ENCODE measurements at places on chromosomes 11 and 22. TPM values are rescaled to one million over a fixed set of nuclear protein-coding genes. Genes with fewer than 3 reads are reported as not detected.
A peak's percentile ranks its signal among the peaks of the same experiment; 100 is the strongest.

The YPEL4 gene
- 0.13 TPM for total RNA-seq

The CCDC87 gene
- total RNA-seq: 0.88 TPM

GRCh38 chr11:15107730-15108515, 6.8 kb upstream of the INSC start:
- DNase-seq: no peak

GRCh38 chr11:33906484-33907186, 14.8 kb upstream of the LMO2 start:
- DNase-seq: no peak

GRCh38 chr11:120224361-120224760, 13.5 kb downstream of the OAF start:
- DNase-seq: no peak

The SLC22A8 gene
- not detected for total RNA-seq

- no peak for DNase-seq
Observed at GRCh38 chr11:66720899-66721470, 8.0 kb downstream of the SPTBN2 start.

The BDNF gene
- 2.7 TPM for total RNA-seq

DNA sequence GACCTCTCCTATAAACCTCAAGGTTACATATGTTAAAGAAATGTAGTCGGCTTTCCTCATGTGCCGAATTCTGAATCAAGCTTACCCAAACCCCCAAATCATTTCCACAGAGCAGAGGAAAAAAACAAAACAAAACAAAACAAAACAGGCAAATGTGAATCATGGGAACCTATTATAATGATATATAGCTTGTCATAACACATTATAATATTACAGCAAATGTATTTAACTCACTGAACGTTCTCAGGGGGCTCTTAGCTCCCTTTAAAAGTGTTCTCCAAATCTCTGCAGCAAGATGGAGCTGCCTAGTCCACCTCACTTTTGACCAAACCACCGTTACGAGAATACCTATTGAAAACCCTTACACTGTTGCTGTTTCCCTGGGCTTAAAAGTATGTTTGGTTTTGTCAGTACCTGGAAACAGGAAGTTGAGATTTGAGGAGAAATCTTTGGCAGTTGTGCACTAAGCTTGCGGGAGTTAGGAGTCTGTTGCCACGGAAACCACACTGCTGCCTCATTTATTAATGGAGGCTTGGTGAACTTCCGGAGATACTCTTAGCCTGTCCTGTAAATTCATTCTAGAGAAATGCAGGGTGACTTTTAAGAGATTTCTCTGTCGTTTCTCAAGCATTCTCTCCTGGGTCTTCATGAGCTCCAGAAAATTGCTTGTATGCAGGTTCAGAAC, 167.0 kb upstream of the RASSF10 start:
- no peak for DNase-seq

DNA sequence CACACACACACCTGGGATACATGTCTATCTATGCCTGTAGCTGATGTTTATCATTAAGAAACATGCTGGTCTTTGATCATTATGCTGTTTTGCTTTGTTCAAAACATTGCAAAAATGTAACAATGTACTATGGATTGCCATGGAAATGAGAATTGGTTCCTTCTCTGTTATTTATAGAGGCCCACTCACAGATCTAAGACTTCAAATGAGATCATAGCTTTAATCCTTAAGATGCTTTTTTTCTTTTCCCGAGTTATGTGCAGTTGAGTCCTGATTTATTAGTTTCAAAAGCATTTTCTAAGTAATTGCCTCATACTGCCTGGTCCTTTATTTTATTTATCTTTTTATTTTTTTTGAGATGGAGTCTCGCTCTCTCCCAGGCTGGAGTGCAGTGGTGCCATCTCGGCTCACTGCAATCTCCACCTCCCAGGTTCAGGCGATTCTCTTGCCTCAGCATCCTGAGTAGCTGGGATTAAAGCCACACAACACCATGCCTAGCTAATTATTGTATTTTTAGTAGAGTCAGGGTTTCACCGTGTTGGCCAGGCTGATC, 131.4 kb downstream of the LUZP2 start:
- DNase-seq: no peak

The TRIM49B gene
- total RNA-seq: not detected

- no peak for DNase-seq
Observed at GRCh38 chr11:91209306-91209705, 986.5 kb upstream of the CHORDC1 start.

GRCh38 chr11:35515224-35515623, 10.2 kb downstream of the PAMR1 start:
- DNase-seq: no peak

The MMP13 gene
- total RNA-seq: not detected

The GP1BB gene
- total RNA-seq: 2.4 TPM

DNA sequence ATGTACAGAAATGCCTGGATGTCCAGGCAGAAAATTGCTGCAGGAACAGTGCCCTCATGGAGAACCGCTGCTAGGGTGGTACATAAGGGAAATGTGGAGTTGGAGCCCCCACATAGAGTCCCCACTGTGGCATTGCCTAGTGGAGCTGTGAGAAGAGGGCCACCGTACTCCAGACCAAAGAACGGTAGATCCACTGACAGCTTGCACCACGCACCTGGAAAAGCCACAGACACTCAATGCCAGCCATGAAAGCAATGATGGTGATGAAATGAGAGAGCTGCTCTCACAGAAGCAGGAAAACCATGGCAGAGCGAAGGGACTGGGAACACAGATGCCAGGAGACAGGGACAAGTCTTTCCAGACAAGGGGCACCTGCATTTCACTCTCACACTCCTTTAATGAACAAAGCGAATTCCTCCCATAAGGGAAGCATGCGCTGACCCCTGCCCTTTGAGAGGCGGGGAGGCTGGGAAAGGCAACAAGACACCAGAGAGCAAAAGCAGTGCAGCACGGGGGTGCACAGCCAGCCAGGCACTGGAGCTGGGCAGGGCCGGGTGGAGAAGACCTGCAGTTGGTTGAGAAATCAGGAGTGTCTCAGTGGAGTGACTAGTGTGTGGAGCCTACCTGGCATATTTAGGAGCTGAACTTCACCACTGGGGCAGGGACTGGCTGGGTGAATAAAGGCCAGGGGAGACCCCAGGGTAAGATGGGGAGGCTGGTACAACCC, 1025.2 kb downstream of the TBC1D22A start:
- DNase-seq: no peak

The PARVG gene
- 1.3 TPM for total RNA-seq

The ALDH3B2 gene
- not detected for total RNA-seq

The SEPTIN5 gene
- total RNA-seq: 17.8 TPM

GRCh38 chr22:42720263-42721044, at the start of gene A4GALT:
Gene A4GALT, minus strand, starts transcription at chr22:42720870. Its CDS starts 26,919 bp downstream, at chr22:42693951.
- peak; percentile 51 for DNase-seq

GRCh38 chr22:23775779-23776375, 3.2 kb downstream of the MMP11 start:
- DNase-seq: no peak

DNA sequence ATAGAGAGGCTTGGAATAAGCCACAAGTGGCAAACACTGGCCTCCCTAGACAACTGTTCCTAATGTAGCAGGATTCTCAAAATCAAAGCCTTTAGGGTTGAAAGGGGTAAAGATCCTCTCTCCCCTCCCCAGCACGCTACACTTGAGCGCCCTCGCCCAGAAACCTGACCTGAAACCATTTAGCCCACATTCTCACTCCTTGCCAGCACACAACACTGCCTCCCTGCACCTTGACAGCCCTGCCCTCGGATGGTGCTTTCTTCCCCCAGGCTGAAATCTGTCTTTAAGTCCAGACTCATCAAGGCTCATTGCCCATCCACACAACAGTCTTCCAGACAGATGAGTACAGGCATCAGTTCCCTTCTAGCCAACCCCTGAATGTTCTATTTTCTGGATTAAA, 26.5 kb downstream of the CWC15 start:
- no peak for DNase-seq

DNA sequence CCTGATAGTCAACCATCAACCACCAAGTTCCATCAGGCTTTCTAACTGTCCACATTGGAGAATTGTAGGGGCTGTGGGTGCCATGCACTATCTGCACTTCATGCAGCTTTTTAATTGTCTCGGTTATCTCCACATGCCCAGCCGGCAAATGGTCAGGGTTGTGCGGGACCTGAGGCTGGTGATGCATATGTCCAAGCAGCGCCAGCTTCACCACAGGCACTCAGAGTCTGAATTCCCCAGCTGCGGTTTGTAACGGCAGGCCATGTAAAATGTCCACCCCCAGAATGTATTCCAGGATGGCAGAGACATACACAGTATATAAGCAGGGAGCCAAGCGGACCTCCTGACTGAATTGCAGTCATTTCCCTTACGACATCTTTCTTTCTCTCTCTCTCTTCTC, 435.6 kb downstream of the DYNC2H1 start:
- DNase-seq: no peak

- no peak for DNase-seq
Observed at GRCh38 chr22:28560046-28560742, 119.4 kb downstream of the TTC28 start.

DNA sequence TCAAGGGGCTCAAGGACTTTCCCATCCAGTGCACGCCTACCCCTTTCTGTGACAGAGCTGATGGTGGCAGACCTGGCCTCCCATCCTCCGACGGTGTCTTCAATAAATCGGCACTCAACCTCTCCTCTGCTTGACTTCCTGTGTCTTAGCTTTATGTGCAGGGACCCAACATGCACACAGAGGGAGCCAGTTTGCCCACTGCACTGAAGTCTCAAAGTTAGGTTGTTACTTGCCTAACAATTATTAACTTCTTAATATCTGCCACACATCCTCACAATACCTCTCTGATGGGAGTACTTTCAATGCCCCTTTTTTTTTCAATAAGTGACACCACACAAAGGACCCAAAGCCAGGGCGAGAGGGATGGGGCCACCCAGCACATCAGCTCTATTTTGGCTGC, 3.6 kb downstream of the IZUMO1R start:
- no peak for DNase-seq

The OR2AG2 gene
- total RNA-seq: 0.26 TPM

GRCh38 chr11:83115551-83115950, 41.4 kb upstream of the PCF11 start:
- no peak for DNase-seq

- peak; percentile 91 for DNase-seq
Observed at GRCh38 chr11:61541598-61541997, 33.0 kb downstream of the LRRC10B start.

The MRGPRG gene
- total RNA-seq: not detected

The OR51B4 gene
- total RNA-seq: not detected

DNA sequence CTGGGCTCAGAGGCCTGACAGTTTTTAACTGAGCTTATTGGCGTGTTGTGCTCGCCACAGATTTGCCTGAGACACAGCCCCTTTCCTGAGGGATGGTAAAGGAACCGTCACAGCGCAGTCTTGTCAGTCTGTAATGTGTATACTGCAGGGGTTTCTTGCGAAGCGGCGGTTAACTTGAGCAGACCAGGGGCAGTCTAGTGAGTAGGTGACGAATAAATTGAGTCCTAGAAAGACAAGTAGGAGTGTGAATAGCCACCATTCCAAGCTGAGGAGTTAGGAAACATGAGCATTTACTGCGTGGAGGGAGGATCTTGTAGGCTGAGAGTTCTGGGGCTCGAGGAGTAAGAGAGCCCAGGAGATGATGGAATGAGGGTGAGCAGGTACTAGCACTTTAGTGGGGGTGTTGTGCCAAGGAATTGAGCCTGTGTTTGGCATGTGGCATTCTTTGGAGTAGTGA, 1.4 kb downstream of the MED15 start:
- DNase-seq: no peak

DNA sequence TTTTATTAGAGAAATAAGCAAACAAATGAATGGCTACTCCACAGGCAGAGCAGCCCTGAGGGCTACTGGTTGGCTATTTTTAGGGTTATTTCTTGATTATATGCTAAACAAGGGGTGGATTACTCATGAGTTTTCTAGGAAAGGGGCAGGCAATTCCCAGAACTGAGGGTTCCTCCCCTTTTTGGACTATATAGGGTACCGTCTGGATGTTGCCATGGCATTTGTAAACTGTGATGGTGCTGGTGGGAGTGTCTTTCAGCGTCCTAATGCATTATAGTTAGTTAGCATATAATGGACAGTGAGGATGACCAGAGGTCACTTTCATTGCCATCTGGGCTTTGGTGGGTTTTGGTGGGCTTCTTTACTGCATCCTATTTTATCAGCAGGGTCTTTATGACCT, 19.2 kb downstream of the SLC22A6 start:
- no peak for DNase-seq

- DNase-seq: no peak
Observed at GRCh38 chr11:37343290-37343689, 745.3 kb upstream of the RAG2 start.

DNA sequence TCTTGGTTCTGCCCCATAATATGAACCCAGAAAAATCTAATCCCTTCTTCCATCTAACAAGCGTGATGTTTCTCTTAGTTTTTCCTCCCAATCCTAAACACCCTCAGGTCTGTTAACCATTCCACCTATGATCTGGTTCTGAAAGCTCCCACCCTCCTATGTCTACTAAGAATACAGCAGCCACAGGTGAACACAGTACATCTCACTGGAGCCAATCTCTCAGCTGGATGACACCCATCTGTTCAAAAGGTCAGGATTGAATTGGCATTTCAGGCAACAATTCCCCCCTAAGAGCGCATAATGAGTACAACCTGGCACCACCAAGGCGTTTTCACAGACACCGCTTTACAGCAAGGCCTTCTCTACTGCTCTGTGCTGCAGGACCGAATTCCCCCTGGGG, 19.0 kb upstream of the APOA1 start:
- no peak for DNase-seq

DNA sequence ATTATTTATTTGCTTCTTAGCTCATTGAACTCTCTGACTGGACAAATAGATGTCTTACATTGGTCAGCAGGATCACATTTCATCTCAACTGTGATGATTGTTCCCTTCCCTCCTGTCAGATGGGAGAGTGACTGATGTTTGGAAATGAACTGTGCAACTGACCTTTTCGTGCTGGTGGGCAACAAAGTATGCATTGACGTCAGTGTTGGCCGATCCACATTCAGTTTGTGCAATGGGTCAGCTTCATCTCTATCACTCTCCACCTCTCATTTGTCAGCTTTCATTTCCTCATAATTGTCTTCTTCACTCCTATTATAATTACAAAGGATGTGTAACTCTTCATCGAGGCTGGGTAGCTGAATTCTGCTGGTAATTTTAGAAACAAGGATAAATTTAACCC, 71.3 kb downstream of the PPP2R1B start:
- no peak for DNase-seq

- DNase-seq: no peak
Observed at GRCh38 chr22:32802237-32802765, 796 bp downstream of the TIMP3 start.

- no peak for DNase-seq
Observed at GRCh38 chr22:44969817-44970216, 40.0 kb downstream of the PHF21B start.

- DNase-seq: no peak
Observed at GRCh38 chr11:131864228-131864627, 493.8 kb downstream of the NTM start.

The WEE1 gene
- total RNA-seq: 142 TPM
